ENCODE measurements at places on chromosomes 6 and 20.

DNA sequence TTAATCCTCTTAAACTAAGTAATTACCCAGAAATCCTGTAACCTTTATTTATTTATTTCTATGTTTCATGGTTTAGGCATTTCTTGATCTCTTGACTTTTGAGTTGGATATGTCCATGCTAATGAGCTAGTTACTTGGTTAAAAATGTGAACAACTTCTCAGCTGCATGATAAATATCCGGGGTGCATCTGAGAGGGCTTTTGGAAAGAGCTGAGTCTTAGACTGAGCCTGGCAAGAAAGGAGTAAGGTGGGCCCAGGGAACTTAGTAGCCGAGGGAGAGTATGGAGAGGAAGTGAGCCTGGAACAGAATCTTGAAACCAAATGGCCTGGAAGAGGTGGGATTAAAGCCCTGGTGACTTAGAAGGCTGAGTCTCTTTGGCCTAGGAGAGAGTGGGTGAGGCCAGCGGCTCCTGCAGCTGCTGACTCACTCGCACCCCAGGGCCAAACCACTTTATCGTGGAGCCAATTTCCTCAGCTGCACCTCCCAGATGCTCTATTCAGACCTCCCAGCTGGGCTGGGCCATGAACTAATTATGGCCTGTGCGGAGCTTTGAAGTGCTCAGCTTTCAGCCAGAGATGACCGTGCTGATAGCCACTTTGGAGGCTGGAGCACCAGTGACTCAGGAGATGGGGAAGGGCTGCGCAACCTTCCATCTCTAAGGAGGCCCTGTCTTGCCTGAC lies 19.1 kb downstream of the TGM3 start:
- DNase-seq: no peak

- no peak for DNase-seq
These were observed 22.0 kb upstream of the ABCC10 start for GRCh38 chr6:43405354-43405753.

DNA sequence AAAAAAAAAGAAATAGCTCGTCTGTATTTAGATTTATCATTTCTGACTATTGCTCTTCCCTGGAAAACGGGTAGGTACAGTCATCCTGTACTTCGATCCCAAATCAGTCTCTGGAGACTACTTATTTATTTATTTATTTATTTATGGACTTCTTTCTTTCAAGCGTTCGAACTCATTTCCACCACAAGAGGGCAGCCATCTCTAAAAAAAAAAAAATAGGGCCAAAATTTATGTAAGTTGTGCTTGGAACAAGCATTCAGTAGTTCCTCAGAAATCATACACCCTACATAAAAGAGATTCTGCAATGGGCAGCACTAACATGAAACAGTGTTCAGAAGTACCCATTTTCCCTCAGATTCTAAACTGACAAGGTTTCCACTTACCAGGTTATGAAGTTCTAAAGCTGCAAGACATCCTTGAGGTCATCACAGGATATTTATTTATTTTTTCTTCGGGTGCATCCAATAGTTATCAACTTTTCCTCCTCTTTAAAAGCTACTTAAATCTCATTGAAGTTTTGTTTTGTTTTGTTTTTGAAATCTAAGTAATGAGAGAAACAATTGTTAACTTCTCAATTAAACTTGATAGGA lies 1.9 kb upstream of the BMP2 start:
- no peak for DNase-seq

DNA sequence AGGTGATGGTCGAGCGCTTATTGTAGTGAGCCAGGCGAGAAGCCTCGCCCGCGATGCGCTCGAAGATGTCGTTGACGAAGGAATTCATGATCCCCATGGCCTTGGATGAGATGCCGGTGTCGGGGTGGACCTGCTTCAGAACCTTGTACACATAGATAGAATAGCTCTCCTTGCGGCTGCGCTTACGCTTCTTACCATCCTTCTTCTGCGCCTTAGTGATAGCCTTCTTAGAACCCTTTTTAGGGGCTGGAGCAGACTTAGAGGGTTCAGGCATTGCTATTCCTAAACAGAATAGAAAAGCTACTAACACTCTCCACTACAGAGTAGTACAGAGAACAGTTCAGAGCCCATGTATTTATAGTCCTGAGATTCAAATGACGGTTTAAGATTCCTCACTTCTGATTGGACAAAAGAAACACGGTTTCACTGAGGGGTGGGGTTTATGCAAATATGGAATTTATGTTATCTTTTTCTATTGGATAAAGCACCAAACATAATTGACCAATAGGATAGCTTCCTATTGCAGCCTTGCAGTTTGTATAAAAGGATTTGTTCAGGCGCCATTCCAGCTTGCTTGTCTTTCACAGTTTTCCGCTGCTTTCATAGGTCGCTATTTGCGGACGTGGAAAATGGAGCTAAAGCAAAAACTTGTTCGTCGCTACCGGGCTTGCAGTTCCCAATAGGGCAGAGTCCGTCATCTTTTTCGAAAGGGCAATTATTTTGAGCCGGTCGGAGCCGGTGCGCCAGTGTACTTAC lies 43.7 kb upstream of the HFE start:
- DNase-seq: no peak

GRCh38 chr6:44115866-44116265 lies 11.4 kb downstream of the MRPL14 start:
- no peak for DNase-seq

DNA sequence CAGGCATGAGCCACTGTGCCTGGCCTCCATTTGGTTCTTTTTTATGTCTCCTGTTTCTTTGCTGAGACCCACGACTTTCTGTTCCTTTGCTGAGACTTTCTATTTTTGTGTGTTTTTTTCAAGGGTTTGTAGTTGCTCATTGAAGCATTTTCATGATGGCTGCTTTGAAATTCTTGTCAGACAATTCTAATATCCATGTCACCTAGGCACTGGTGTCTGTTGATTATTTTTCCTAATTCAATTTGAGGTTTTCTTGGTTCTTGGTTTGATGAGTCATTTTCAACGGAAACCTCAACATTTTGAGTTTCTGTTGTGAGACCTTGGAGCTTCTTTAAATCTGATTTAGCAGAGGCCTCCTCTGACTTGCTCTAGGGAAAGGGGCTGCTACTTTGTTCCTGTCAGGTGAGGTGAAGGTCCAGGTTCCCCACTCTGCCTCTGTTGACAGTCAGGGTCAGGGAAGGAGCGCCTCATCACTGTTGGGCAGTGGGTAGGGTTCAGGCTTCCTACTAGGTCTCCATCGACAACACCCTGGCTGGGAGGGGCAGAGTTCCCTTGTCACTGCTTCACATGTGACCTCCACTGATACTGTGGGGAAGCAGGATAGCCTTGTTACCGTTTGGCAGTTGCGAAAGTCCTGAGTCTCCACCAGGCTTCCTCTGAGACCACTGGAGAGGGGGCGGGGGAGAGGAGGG lies 67.2 kb upstream of the RNF24 start:
- DNase-seq: no peak

GRCh38 chr6:169140986-169141495 lies 112.6 kb downstream of the THBS2 start:
- DNase-seq: no peak

DNA sequence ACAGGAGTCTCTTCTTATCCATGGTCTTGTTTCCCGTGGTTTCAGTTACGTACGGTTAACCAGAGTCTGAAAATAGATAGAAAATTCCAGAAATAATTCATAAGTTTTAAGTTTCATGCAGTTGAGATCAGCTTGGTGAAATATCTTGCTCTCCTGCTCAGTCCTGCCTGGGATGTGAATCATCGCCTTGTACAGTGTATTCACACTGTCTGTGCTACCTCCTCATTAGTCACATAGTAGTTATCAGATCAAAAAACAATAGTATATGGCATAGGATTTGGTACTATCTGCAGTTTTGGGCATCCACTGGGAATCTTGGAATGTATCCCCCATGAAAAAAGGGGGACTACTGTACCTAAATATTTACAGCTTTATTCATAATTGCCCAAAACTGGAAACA lies 22.7 kb upstream of the MOCS1 start:
- no peak for DNase-seq

Measured in esophagus squamous epithelium (tissue), 5 donors.